HS-5 (cell line): ENCODE measurements at places on chromosomes 1 and 21.

DNA sequence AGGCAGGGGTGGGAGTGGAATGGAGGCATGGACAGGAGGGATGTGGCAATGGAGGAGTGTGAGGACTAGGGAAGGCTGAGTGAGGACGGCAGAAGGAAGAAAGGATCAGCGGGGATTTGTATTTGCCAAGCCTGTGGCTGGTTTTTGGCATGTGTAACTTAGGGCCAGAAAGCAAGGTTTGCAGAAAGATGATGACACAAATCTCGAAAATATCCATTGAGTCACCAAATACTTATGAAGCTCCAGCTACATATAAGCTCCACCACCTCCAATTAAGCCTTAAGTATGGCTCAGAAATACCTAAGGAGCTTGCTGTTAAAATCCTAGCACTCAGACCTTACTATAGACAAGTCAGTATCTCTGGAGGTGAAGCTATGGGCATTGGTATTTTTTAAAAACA lies 90.1 kb downstream of the OMA1 start:
- peak; percentile 45 for DNase-seq

DNA sequence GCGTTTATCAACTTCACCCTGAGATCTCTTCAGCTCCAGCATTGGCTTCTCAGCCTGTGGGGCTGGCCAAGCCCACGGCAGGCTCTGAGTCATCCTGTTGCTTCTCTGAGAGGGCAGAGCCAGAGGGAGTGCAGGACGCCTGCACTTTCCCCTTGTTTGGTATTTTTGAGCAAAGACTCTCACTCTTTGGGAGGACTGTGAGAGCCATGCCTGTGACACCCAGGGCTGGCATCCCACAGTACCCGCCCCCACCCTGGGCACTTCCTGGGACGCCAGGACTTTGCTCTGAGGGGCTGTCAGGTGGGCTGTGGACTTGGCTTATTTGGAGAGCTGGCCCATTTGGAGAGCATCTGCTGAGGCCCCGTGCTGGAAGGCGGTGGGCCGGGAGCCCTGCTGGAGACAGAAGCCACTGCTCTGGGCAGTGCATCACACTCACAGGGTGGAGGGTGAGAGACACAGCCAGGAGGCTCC lies 37.4 kb downstream of the VANGL1 start:
- peak; percentile 31 for DNase-seq

- no peak for DNase-seq
Observed at GRCh38 chr21:38534591-38534990, 36.3 kb upstream of the ERG start.

GRCh38 chr1:219712506-219712905 lies 99.6 kb upstream of the ZC3H11B start:
- DNase-seq = no peak

GRCh38 chr1:116345843-116346242 lies 27.2 kb upstream of the ATP1A1 start:
- no peak for DNase-seq

DNA sequence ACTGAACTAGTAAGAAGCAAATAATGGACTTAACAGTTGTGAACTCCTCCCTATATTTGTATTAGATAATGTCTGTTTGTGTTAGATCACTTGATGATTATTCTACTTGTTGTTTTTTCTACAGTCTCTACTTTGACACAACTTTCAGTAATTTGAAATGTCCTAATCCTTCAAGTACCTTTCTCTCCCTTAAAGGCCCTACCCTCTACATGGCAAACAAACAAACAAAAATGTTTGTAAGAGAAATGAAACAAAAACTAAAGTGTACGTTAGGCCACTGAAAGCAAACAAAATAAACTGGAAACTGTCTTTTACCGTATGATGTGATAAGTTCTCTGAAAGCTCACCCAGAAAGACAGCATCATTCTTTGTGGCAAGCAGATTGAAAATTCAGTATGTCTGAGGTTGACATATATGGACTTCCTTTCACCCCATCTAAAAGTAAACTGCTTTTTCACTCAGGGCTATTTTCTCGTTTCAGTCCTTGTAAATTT lies 255.9 kb upstream of the SNX7 start:
- DNase-seq = no peak
